Right hindlimb (tissue), 1 donor: ENCODE measurements at places on chromosomes 6 and 20.
A peak's percentile ranks its signal among the peaks of the same experiment; 100 is the strongest.

GRCh38 chr6:76840041-76840745 lies 623.1 kb downstream of the HTR1B start:
- no peak for DNase-seq

DNA sequence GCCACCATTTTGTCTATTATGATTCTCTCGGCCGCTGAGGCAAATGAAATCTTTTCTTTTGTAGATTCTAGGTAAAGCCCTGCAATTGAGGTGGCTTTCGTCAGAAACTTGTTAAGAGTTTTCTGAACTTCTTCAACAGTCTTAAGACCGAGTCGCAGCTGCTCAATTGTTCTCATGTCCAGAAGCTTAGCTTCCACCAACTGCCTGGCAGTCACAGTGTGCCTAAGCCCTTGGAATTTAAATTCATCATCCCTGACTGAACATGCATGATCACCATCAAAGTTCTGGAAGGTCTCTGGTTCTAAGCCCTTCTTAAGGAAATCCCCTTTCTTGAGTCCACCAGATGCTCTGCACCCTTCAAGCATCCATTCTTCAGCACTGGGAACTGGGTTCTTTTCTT lies 25.7 kb downstream of the DST start:
- DNase-seq, result no peak

DNA sequence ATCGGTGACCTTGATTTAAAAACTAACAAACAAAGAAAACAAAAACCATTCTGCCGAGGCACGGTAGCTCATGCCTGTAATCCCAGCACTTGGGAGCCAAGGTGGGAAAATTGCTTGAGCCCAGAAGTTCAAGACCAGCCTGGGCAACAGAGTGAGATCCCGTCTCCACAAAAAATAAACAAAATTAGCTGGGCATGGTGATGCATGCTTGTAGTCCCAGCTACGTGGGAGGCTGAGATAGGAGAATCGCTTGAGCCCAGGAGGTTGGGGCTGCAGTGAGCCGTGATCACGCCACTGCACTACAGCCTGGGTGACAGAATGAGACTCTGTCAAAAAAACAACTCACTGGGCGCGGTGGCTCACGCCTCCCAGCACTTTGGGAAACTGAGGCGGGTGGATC lies 48.2 kb upstream of the TFAP2A start:
- DNase-seq, result no peak

DNA sequence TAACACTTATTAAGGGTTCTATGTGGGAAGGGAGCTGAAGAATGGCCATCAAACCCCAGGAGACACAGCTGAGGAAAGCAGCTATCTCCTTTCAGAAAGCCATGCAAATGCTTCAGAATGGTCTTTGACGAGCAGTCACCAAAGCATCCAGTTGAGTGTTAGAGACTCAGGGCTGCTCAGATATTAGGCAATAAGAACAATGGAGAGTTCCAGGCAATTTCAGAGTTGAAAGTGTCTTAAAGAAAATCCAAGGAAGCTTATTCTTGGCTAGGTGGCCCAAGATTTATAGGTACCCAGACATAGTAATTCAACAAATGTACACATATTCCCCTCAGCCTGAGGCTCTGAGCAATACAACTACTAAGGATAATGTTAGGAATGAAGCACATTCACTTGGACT lies 180.1 kb upstream of the SOX4 start:
- no peak for DNase-seq

GRCh38 chr20:1567392-1568162 lies 10.1 kb upstream of the SIRPD start:
- no peak for DNase-seq

GRCh38 chr20:23132930-23133559 lies 46.9 kb upstream of the CD93 start:
- DNase-seq, result peak; percentile 33

- no peak for DNase-seq
Measured at GRCh38 chr20:38308047-38308438, 4.1 kb downstream of the BPI start.

- no peak for DNase-seq
Measured at GRCh38 chr6:27154696-27155095, 92.8 kb upstream of the PRSS16 start.

- no peak for DNase-seq
Measured at GRCh38 chr20:8862092-8862491, 206.8 kb upstream of the PLCB4 start.

GRCh38 chr20:35511814-35512420 lies 17.5 kb downstream of the C20orf173 start:
- DNase-seq, result peak; percentile 51

GRCh38 chr6:42315991-42316970 lies 98.6 kb upstream of the MRPS10 start:
- no peak for DNase-seq

DNA sequence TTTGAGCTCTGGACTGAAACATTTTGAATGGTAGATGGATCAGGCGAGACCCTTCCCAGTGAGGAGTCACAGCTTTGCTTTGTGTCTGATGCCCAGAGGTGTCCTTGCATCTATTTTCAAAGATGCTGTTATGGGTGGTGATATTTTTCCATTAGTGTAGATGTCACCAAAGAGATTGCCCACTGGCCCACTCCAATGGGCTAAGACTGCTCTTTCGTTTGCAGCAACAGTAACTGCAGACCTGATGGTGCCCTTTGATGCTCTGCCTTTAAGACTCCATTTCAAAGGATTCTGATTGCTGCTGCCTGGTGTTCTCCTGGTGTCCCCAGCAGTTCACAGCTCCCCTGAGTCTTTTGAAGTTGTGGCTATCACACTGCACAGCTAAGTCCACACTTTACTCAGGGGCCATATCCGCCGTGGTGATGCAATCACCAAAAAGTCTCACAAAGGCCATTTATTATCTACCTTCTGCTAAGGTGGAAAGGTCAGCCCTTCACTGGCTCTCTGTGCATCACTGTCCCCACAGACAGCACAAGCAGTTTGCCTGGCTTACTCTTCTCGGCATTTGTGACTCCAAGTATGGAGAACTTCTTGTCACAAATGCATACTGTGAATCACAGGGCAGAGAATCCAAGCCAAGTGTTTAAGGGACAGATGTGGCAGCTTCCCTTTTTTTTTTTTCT lies 56.4 kb downstream of the NOX3 start:
- no peak for DNase-seq

DNA sequence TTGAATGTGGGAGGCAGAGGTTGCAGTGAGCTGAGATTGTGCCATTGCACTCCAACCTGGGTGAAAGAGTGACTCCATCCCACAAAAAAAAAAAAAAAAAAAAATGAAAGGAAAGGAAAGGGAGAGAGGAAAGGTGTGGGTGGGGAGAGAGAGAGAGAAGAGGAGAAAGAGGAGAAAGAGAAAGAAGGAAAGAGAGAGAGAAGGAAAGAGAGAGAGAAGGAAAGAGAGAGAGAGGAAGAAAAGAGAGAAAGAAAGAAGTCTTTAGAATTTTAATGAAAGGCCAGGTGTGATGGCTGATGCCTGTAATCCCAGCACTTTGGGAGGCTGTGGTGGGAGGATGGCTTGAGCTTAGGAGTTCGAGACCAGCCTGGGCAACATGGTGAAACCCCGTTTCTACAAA lies 7.7 kb upstream of the BCAS4 start:
- no peak for DNase-seq

- DNase-seq, result no peak
Measured at GRCh38 chr6:69027861-69028260, 392.8 kb downstream of the ADGRB3 start.

GRCh38 chr6:166179704-166180103 lies 12.1 kb upstream of the TBXT start:
- DNase-seq, result no peak

- no peak for DNase-seq
Measured at GRCh38 chr6:16632101-16632500, 129.2 kb downstream of the ATXN1 start.

DNA sequence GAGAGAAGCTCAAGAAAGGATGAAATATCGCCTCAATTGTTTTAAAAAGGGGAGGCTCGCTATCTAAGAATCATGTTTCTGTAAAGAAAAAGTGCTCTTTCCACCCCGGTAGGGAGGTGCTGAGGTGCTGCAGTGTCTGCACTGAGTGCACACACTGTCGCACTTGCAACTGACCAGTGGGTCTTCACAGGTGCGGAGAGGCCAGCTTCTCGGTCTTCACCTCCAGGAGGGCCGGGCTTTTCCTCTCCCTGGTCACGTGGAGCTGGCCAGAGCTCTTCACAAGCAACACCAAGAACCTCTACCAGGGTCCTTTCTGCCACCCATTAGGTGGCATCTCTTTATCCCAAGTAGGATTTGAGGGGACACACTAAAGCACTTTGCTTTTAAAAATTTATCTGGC lies 27.8 kb upstream of the TCFL5 start:
- no peak for DNase-seq

DNA sequence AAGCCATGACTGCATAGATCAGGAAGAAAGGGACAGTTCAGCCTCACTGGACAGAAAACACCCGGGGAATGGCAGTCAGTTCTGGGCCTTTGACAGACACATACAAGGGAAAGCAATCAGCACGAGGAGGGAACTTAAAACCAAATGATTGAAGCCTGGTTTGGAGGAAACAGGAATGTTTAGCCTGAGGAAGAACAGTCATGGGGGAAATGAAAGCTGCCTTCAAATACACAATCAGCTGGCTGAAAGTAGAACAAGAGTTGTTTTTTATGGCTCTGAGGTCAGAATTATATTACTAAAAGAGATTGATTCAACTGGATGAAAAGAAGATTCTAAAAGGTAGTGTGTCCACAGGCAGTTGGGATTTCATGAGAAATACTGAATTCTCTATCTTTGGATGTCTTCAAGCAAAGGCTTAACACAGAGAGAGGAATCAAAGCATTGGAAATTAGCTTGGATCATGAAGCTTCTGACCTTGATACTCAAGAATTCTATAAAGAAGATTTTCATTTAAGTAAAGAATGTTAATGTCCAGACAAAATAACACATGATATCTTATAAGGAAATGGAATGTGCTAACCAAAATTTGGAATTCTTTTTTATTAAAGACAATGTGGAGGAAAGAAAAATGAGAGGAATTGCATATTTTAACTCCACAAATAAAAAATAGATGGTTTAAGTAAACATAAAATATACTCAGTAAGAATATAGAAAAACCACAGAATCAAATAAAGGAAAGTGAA lies 216.6 kb downstream of the IBTK start:
- DNase-seq, result no peak

DNA sequence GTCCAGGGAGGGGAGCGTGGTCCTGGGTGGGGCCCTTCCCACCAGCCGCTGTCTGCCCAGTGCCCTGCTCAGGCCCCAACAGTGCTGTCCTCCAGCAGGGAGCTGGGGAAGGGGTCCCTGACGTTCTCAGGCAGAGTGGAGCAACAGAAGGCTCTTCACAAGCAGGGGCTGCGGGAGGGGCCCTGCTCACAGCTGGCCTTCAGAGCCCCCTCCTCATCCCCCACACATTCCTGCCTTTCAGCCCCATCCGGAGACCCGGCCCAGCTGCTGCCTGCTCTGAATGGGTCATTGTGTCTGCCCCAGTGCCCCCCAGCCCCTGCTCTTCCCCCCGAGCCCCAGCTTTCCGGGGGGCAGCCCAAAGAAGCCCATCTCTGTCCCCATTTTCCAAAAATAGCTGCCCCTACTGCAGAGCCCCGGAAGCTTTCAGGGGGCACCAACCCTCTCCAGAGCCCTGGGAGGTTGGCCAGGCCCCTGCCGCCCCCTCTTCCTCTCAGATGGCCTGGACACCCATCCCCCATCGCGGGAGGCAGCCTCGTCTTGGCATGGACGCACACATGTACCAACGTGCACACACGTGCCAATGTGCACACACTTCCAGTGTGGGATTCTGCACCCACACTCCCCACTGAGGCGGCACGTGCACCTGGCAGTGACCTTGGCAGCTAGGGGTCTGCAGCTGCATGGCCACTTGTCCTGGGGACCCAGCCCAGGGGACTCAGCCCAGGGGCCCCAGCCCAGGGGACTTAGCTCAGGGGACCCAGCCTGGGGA lies 3.7 kb downstream of the COL20A1 start:
- DNase-seq, result no peak

- DNase-seq, result no peak
Measured at GRCh38 chr6:4936681-4937041, 67.2 kb downstream of the RPP40 start.
